ENCODE measurements at places on chromosomes 7 and 10. TPM values are rescaled to one million over a fixed set of nuclear protein-coding genes. Genes with fewer than 3 reads are reported as not detected.
A peak's percentile ranks its signal among the peaks of the same experiment; 100 is the strongest.

- peak overlapping the region; percentile 99 for H3K4me3 ChIP-seq
- peaks cover 11% of the 10 kb centered on the region for H3K27me3 ChIP-seq
- H3K36me3 ChIP-seq = peaks cover 4% of the 10 kb centered on the region
- H3K27ac ChIP-seq = peak overlapping the region; percentile 100
Observed at GRCh38 chr10:22229802-22230157, 12.0 kb upstream of the EBLN1 start.

- H3K4me1 ChIP-seq = peaks cover 33% of the 10 kb centered on the region
- peak overlapping the region; percentile 77 for H3K4me3 ChIP-seq
- no peaks in the 10 kb centered on the region for H3K36me3 ChIP-seq
- peaks cover 61% of the 10 kb centered on the region for H3K27me3 ChIP-seq
Observed at GRCh38 chr7:23467806-23468525, 2.3 kb downstream of the IGF2BP3 start.

DNA sequence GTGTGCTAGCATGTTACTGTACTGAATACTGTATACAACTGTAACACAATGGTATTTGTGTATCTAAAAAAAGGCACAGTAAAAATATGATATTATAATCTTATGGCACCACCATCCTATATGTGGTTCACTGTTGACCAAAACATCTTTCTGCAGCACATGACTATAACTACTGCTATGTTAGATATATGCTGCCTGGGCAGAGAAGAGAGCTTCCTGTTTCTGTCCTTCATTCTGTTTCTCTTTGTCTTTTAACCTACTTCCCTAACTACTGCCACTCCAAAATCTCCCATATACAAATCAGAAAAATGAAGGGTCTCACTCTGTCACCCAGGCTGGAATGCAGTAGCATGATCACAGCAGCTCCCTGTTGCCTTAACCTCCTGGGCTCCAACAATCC, 8.8 kb upstream of the FGL2 start:
- DNase-seq = no peak
- H3K27ac ChIP-seq = peak overlapping the region; percentile 73
- H3K4me1 ChIP-seq = peaks cover 6% of the 10 kb centered on the region
- no peaks in the 10 kb centered on the region for H3K27me3 ChIP-seq
- H3K36me3 ChIP-seq = peaks cover 31% of the 10 kb centered on the region
- H3K4me3 ChIP-seq = no peak overlapping the region

GRCh38 chr10:89115876-89116627, 91.1 kb downstream of the CH25H start:
- DNase-seq = no peak
- H3K4me3 ChIP-seq = no peak overlapping the region
- no peaks in the 10 kb centered on the region for H3K27me3 ChIP-seq
- no peak overlapping the region for H3K27ac ChIP-seq

GRCh38 chr10:124162774-124163354, 69.5 kb upstream of the CHST15 start:
- H3K4me3 ChIP-seq = no peak overlapping the region
- peaks cover 22% of the 10 kb centered on the region for H3K27me3 ChIP-seq
- no peaks in the 10 kb centered on the region for H3K36me3 ChIP-seq
- DNase-seq = no peak
- H3K4me1 ChIP-seq = no peaks in the 10 kb centered on the region

DNA sequence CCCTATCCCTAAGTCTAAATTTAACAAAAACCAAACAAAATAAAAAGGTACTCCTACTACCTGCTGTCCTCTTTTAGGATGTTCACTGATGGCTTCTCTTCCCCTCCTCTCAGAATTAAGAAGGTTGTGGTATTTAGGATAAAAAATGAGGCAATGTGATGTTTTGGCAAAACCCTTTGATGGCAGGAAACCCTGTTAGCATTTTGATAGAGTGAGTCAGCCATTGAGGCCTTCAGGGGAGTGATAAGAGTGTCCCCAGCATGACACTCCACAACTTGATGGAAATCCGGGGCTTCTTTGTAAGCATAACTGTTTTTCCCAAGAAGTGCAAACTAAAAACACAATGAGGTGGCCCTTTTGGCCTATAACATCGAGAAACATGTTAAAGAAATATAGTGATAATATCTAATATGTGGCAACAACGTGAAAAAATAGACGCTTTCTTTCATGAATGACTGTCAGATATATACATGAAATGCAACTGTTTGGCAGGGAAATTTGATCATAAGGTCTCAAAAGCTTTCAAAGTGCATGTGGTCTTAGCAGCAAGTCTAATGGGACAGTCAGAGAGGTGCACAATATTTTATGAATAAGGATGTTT, 55.0 kb downstream of the PRTFDC1 start:
- H3K4me1 ChIP-seq = no peaks in the 10 kb centered on the region
- H3K36me3 ChIP-seq = peaks cover 4% of the 10 kb centered on the region
- DNase-seq = no peak
- H3K27ac ChIP-seq = no peak overlapping the region

- DNase-seq = no peak
- no peak overlapping the region for H3K27ac ChIP-seq
- no peaks in the 10 kb centered on the region for H3K36me3 ChIP-seq
- no peak overlapping the region for H3K4me3 ChIP-seq
Observed at GRCh38 chr10:100568912-100569311, 33.2 kb downstream of the HIF1AN start.

DNA sequence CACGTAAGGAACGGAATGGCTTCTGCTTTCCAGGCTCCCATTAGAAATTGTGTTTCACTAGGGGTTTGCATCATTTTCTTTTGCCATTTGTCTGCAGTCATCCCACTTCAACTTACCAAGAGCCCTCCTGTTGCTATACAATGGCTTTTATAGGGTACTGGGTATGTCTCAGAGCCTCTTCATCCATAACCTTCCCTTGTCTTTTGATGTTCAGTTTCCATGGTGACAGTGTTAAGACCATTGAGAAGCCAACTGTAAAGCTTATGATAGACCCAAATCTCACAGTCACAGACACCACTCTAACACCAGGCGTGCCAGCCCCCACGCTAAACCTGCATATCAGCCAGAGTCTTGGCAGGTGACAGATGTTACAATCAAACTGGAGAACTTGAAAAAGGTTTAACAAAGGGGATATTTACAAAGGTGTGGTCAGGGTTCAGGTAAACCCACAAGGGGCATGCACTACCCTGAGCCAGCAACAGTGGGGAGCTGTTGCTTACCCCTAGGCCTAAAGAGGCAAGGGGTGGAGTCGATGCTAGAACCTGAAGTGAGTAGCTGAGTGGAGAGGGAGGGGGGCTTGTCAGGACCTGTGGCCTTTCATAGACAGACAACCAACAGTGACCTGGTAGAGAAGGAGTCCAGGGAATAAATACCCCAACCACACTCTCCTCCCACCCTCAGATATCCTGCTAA, 53.2 kb upstream of the ABLIM1 start:
- H3K4me3 ChIP-seq = no peak overlapping the region
- H3K27me3 ChIP-seq = peaks cover 22% of the 10 kb centered on the region
- H3K36me3 ChIP-seq = no peaks in the 10 kb centered on the region
- no peak for DNase-seq

DNA sequence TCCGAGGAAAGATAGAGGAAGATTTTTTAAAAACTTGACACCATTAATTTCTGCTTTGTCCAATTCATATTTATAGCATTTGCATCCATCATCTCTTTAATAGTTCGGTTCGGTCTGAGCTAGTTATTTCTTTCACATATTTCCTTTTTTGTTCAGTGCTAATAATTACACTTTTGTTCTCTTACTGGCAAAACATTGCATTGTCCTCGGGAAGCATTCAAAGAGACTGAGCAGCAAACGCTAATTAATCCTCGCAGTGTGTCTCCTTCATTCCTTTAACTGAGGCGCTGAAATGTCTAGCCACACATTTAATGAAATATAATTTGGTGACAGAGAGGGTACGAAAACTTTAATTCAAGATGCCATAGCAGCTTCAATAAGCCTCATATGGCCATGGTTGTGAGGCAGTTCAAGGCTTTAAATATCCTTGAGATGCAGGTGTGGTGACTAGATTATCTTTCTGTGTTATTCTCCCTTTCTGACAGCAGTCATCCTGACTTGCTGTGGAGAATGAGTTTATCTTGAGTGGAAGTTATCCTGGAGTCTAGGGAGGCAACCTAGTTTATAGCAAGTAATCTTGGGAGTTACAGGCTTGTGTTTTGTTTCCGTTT, 431.4 kb downstream of the SDK1 start:
- no peak overlapping the region for H3K27ac ChIP-seq
- H3K4me3 ChIP-seq = no peak overlapping the region
- H3K36me3 ChIP-seq = no peaks in the 10 kb centered on the region
- peaks cover 21% of the 10 kb centered on the region for H3K27me3 ChIP-seq

GRCh38 chr7:139560199-139560598, 36.7 kb downstream of the CLEC2L start:
- DNase-seq = no peak
- peaks cover 8% of the 10 kb centered on the region for H3K4me1 ChIP-seq
- no peaks in the 10 kb centered on the region for H3K36me3 ChIP-seq
- H3K27me3 ChIP-seq = no peaks in the 10 kb centered on the region

- no peak overlapping the region for H3K4me3 ChIP-seq
- no peaks in the 10 kb centered on the region for H3K36me3 ChIP-seq
- H3K27ac ChIP-seq = no peak overlapping the region
- no peaks in the 10 kb centered on the region for H3K4me1 ChIP-seq
Observed at GRCh38 chr10:24333736-24334135, 124.8 kb downstream of the KIAA1217 start.

DNA sequence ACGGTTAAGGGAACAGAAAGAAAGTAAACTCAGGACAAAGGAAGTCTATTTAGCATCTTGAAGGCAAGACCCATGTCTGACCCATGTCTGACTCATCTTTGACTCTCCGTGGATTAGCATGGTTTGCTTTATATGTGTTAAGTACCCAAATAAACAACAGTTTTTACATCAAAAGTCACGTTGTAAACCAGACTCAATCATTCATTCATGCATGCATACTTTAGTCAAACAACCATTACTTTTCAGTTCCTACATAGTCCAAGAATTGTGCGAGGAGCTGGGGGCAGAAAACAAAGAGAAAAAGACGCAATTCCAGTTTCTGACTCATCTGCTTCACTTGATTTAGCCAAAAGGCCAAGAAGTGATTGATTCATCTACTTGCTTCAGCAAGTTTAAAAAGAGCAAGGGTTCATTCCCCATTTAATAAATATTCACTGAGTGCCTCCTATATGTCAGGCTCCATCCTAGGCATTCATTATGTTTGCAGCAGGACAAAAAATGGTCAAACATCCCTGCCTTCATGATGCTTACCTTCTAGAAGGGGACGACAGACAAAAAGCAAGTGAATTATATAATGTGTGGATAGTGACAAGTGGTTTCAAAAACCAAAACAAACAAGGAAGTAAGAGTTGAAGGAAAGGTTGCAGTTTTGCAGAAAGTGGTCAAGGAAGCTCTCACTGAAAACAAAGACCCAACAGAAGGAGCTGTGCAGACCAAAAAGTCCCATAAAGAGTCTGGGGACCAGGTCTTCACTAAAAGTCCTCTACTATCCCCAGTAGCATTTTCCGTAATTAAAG, 116.2 kb downstream of the FAM107B start:
- H3K36me3 ChIP-seq = no peaks in the 10 kb centered on the region
- peak overlapping the region; percentile 75 for H3K4me3 ChIP-seq
- H3K27ac ChIP-seq = peak overlapping the region; percentile 94
- H3K4me1 ChIP-seq = peaks cover 85% of the 10 kb centered on the region
- H3K27me3 ChIP-seq = no peaks in the 10 kb centered on the region

DNA sequence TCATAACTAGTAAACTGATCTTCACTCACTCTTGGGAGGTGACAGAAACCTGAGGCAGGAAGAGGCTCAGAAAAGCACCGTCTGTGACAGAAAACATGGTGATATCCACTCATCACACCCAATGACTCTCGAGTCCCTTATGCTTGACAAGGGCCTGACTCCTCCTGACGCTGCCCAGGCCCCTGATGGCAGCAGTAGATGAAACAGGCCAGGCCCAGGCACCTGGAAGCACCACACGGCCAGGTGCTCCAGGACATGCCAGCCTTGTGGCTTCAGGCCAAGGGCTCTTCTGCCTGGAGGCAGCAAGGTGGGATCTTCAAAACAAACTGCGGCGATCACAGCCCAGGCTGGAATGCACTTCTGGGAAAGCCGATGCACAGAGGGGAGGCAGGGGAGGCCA, 89.3 kb downstream of the MAD1L1 start:
- H3K27me3 ChIP-seq = no peaks in the 10 kb centered on the region
- H3K4me3 ChIP-seq = no peak overlapping the region
- peaks cover 5% of the 10 kb centered on the region for H3K4me1 ChIP-seq
- no peak overlapping the region for H3K27ac ChIP-seq
- no peaks in the 10 kb centered on the region for H3K36me3 ChIP-seq
- DNase-seq = no peak

GRCh38 chr7:32506266-32507054, 11.2 kb downstream of the AVL9 start:
- no peak for DNase-seq
- no peak overlapping the region for H3K4me3 ChIP-seq
- H3K27ac ChIP-seq = peak overlapping the region; percentile 42
- peaks cover 63% of the 10 kb centered on the region for H3K4me1 ChIP-seq

- H3K27ac ChIP-seq = peak overlapping the region; percentile 48
- H3K36me3 ChIP-seq = peaks cover 29% of the 10 kb centered on the region
- no peak overlapping the region for H3K4me3 ChIP-seq
- peaks cover 4% of the 10 kb centered on the region for H3K4me1 ChIP-seq
Observed at GRCh38 chr10:35040760-35041501, 49.2 kb downstream of the CUL2 start.

- DNase-seq = no peak
- no peaks in the 10 kb centered on the region for H3K4me1 ChIP-seq
- no peaks in the 10 kb centered on the region for H3K36me3 ChIP-seq
- H3K27me3 ChIP-seq = no peaks in the 10 kb centered on the region
- no peak overlapping the region for H3K4me3 ChIP-seq
Observed at GRCh38 chr7:23689165-23689564, 9.2 kb downstream of the FAM221A start.

DNA sequence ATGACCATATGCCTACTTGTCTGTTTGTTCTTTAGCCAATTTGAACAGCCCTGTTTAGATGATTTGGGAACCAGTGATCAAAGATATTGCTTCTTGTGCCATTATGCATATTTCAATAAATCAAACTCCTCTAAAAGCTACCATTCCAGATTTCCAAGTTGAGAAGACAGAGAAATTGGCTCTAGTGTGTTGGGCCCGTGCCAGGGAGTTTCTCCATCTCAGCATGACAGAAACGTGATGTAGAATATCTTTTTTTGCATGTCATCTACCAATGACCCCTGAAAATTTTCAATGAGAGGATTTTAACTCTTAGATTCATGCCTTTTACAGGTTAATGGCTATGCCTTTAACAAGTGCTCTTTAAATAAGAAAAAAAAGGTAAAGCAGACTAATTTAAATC, 50.7 kb upstream of the CABCOCO1 start:
- DNase-seq = no peak
- H3K4me1 ChIP-seq = no peaks in the 10 kb centered on the region
- H3K27me3 ChIP-seq = no peaks in the 10 kb centered on the region
- H3K36me3 ChIP-seq = no peaks in the 10 kb centered on the region
- no peak overlapping the region for H3K27ac ChIP-seq

PARD3 gene
- polyA plus RNA-seq = not detected

COL13A1 gene
- not detected for polyA plus RNA-seq

BMS1 gene
- polyA plus RNA-seq = 8.2 TPM

RHOBTB1 gene
- not detected for polyA plus RNA-seq

UCMA gene
- not detected for polyA plus RNA-seq

RELN gene
- not detected for polyA plus RNA-seq

LARP4B gene
- polyA plus RNA-seq = 39.4 TPM
